ENCODE measurements at places on chromosomes 5 and 9.

DNA sequence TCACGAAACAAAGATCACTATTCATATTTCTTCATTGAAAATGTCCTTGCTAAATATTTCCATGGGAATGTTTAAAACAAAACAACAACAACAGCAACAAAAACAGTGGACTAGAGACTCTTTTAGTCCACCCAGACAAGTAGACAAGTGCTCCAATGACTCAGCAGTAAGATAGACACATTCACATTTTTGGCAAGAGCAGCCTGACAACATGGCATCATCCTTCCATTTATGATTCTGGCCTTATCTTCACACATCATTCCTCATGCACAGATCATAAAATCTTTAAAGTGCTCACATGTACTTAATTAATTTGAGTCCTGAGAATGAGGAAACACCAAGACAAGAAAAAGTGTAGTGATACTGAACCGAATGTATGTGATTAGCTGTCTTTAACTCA, 132.6 kb upstream of the PDE4D start:
- no peak for DNase-seq

GRCh38 chr5:144230806-144231205, 60.1 kb downstream of the KCTD16 start:
- DNase-seq, result no peak

DNA sequence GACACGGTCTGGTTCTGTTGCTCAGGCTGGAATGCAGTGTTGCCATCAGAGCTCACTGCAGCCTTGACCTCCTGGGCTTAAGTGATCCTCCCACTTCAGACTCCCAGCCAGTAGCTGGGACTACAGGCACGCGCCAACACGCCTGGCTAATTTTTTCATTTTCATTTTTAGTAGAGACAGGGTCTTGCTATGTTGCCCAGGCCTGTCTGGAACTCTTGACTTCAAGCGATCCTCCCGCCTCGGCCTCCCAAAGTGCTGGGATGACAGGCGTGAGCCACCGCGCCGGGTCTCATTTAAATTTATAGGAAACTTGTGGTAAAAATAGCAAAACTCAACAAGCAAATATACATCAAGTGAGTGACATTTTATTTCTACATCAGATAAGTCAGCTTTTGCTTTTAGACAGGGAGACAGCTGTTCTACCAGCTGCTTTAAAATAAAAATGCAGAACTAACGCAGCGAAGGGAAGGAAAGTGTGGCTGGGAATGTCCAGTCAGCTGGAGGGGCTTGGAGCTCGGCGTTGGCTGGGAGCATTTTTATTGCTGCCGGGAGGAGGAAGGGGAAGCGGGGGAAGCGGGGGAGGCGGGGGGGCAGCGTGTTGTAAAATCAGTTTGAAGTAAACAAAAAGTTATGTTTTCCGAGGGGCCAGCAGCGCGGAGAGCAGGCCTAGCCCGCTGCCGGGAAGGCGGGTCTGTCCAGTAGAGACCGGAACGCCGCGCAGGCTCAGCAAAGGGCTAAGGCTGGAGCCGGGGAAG, 707 bp upstream of the ZFYVE16 start:
- DNase-seq, result peak; percentile 51

GRCh38 chr9:126431077-126431742, 104.6 kb downstream of the MVB12B start:
- no peak for DNase-seq

DNA sequence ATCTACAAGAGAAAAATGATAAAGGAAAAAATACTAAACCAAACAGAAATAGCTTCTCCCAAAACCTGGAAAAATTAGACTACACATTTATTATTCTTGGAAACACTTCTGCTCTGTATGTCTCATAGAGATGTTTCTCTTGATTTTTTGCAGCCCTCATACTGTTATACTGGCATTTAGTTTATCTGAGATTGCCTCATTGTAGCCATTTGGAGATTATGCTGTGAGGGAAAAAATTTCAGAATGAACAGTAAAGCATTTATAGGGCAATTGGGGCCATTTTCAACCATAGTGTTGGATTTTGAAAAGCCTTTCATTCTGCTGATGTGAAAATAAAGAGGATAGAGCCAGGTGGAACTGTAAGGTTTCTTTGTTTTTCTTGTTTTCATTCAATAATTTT, 441.8 kb upstream of the RIOK2 start:
- no peak for DNase-seq

DNA sequence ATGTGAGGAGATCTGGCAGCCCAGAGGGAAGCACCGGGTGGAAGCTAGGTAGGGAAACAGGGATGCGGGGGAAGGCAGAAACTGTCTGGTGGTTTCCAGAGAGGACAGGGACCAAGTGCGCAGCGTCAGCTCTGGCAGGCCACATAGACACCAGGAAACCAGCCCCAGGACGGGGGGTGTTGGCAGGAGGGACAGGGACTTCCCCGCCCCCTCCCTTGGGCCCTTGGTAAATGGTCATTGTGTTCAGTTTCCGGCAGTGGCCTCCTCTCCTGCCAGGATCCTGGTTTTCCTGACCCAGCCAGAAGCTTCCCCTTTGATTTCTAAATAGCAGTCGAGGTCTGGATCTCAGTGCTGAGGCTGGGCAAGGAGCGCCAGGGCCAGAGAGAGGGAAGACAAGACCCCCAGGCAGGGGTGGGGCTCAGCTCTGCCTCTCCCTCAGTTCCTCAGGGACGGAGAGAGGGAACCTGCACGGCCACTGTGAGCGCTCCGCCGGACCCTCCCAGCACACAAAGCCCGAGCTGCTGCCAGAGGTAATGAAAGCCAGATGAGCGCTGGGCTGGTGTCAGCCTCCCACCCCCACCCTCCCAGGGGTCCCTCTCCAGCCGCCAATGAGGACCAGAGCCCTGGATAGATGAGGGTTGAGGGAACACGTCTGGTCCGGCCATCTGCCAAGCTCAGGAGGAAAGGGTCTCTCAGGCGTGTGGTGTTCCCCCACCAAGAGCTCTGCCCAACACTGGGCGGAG, 1.8 kb downstream of the RALGDS start:
- peak; percentile 79 for DNase-seq

DNA sequence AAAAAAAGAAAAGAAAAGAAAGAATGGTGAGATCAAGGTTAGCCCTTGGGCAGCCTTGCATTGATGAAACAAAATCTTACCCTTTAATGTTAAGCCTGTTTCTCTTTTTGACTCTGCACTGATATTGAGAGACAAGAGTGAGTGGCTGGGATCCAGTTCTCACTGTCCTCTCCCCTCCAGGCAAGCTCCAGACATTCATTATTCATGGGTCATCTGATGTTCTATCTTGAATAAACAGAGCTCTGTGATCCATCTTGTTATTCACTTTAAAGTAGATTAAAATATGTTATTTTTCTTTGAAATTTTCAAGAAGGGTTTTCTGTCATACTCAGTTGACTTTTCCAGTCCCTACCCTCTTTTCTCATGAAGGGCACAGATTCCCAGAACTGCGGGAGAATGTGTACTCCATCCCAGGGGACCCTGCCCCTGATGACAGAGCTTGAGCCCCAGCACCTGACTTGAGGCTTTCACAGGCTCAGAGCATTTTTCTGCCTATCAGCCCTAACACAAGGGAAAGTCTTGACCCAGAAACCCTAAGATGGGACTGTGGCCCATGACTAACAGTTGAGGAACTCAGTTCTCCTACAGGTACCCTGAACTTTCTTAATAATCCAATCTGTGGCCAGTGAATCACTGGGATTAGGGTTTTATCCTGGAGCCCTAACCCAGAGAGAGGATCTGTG, 24.1 kb downstream of the ACTL7B start:
- no peak for DNase-seq

- no peak for DNase-seq
These were observed 78.0 kb upstream of the CACNA1B start for GRCh38 chr9:137799630-137799983.

DNA sequence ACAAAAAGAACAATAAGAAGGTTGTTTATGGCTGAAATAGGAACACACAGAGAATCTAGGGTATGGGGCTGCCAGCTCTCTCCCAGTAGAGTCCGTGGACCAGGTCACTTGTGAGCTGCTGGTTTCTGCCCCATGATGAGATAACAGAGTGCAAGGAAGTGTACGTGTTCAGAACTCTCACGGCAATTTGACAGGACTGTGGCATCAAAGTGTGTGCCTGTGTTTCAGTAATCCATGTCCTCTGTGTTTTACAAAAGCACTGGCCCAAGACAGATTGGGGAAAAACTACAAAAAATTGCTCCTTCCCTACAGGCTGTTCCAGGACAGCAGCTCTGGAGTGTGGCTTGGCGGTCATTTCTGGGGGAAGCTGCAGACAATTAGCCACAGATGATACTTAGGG, 184.6 kb downstream of the AUH start:
- no peak for DNase-seq

DNA sequence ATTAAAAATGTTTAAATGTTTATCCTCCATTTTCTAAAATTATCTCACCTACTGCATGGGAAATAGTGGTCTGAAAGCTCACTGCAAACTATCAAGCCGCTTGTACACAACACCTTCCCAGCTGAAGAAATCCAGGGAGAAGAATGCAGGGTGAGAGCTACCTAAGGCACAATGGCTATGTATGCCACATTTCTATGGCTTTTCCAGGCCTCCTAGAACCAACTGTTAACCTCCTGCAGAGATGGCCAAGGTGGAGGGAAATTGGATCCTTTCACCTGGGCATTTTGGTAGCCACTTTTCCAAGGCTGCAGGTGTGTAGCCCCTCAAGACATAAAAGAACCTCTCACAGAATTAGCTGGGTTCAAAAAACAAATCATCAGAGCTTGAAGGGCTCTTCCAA, 286.4 kb downstream of the EBF1 start:
- DNase-seq, result no peak

- DNase-seq, result no peak
These were observed 83.4 kb downstream of the ADRB2 start for GRCh38 chr5:148909766-148910165.

DNA sequence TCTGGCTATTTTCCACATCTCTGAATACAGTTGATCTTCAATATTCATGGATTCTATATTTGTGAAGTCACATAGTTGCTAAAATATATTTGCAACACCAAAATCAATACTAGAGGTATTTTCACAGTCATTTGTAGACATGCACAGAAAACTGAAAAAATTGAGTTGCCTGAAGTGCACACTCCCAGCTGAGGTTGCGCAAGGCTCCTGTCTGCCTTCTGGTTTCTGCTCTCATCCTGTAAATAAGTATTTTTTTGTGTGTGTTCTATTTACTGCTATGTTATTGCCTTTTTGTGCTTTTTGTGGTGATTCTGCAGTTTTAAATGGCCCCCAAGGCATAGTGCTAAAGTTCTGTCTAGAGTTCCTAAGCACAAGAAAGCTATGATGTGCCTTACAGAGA, 371.1 kb upstream of the GRAMD2B start:
- no peak for DNase-seq

DNA sequence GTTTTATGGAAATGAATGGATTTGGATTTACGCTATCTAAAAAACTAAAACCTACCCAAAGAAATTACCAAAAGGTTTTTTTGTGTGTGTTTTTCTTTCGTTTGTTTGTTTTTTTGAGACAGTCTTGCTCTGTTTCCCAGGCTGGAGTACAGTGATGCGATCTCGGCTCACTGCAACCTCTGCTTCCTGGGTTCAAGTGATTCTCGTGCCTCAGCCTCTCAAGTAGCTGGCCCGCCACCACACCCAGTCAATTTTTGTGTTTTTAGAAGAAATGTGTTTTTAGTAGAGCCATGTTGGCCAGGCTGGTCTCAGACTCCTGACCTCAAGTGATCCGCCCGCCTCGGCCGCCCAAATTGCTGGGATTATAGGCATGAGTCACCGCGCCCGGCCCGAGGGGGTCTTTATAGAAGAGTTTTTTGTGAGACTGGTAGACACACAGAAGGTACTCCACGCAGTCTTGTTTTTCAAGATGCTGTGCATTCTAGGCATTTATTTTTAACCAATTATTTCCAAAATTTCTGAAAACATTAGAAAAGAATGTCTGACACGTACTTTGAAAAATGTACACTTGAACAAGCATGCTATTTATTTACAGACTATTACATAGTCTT, 75.7 kb downstream of the NR6A1 start:
- DNase-seq, result no peak

- no peak for DNase-seq
These were observed 104.2 kb downstream of the MEF2C start for GRCh38 chr5:88778736-88779135.

DNA sequence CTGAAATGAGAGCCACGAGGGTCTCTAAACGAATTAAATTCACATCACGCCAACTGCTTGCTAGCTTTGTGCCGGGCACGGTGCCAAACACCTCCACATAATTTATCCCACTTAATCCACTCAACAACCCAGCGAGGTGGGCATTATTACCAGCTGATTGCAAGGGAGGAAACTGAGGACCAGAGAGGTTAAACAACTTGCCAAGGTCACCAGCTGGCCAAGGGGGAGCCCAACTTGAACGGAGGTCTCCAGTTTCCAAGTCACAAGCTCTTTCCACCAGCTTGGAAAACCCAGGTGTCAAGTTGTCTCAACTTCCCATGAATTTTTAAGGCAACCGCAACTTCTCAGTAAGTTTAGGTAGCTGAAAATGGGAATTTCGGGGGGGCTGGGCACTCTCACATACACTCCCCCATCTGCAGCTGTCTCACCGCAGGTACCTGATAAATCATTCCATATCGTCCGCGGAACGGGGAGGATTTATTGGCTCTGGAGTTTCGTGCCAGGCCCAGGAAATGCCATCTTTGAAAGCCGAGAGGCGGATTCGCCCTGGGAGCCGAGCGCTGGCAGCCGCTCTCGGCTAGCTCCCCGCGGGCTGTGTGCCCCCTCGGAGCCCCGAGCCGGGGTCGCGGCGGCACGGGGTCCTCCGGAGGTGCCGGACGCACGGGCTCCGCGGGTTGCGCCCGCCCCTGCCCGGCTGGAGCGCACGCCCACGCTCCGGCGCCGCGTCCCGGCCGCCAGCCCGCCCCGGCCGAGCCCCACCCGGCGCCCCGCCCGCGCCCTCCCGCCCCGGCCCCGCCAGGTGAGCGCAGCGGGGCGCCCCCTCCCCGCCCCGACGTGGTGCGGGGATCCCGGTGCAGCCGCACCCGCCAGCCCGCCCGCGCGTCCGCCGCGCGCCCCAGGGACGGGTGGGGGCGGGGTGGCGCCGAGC, 617 bp downstream of the PTPN3 start:
- no peak for DNase-seq

GRCh38 chr5:122707796-122708195, 67.1 kb upstream of the SNX2 start:
- no peak for DNase-seq

DNA sequence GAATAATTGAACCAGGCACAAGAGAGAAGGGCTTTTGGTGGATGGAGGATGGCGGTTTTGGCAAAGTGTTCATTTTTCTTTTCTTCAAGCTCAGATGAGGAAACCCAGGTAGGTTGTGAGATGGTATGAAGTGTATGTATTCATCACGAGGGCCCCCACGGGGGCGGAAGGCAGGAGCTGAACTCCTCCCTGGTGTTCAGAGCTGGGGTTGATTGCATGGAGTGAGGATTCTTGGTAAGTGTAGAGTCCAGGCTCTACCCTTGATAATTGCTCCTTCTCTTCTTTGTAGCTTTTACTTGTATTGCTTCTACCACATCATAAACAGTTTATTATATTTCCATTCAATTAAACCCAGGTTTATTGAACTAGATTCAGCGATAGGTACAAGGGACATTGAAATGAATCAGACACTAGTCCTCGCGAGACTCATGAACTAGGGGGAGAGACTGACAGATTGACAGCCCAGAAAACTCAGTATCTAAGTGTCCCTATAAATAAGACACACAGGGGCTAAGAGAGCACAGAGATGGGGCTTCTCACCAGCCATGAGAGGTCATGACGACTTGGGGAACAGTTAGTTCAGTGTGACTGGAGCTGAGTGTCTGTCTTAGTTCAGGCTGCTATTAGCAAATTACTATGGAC, 116.7 kb upstream of the KLF4 start:
- no peak for DNase-seq

Data from heart left ventricle (tissue), 16 donors.